ENCODE measurements at places on chromosomes 6 and 20. TPM values are rescaled to one million over a fixed set of nuclear protein-coding genes. Genes with fewer than 3 reads are reported as not detected.

- DNase-seq = no peak
Measured at GRCh38 chr6:143166247-143166695, 105.6 kb downstream of the AIG1 start.

DNA sequence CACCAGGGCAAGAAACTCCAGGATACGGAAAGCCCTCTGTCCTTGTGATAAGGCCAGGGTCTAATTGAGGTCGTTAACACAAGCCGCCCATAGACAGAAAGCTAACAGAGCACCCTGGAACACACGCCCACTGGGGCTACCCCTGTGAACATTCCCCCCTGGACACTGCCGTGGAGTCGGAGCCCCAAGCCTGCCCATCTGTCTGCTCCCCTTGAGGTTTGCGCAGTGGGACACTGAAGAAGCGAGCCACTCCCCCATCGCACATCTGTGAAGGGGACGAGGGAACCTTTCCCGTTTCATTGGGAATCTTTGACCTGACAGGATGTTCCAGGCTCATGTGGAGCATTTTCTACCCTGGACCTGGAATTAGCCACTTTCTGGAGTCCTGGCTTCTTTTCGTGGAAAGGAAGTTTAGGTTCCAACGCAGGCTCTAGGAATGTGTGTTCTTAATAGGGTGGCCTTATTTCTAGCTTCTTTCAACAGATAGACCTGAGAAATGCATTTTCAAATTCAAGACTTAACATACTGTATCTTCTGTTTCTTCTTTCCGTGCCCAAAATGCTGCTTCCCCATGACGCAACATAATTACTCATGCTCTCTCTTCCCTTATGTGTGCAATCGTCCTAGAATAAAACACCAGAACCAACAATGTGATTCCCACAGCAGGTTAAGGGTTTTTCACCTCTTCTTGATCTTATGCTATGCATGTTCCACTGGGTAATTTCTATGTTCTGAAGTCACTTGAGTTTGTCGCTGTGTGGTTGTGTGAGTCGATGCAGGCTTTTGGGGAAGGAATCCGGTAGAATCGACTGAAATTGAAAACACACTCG, 161.1 kb downstream of the ERMARD start:
- DNase-seq = no peak

DNA sequence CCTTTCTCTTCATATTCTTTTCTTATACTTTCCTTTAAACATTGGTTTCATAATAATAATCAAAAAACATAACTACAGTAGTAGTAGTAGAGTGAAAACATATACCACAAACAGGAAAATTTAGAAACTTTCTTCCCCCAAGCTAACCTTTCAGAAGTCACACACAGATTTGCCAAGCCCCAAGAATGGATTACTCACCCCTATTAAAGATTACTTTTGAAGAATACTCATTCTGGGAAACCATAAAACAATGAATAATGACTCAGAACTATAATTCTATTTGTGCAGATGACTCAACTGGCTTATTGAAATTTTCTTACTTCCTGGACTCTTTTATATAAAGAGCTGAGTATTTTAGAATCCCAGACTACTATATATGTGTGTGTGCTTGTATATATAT, 119.4 kb upstream of the GJE1 start:
- no peak for DNase-seq

Gene PRPH2
- total RNA-seq = 1.4 TPM

Gene CAP2
- total RNA-seq = 9.3 TPM

Gene TMC2
- 0.22 TPM for total RNA-seq

All from mesenteric fat pad (tissue), 1 donor.